Activated effector memory CD4-positive, alpha-beta T cell treated with Interleukin-2 at 50 U/mL for 16 hours (primary cell): ENCODE measurements at places on chromosomes 4 and X.

- DNase-seq: no peak
Measured at GRCh38 chr4:70844180-70844579, 4.5 kb upstream of the GRSF1 start.

DNA sequence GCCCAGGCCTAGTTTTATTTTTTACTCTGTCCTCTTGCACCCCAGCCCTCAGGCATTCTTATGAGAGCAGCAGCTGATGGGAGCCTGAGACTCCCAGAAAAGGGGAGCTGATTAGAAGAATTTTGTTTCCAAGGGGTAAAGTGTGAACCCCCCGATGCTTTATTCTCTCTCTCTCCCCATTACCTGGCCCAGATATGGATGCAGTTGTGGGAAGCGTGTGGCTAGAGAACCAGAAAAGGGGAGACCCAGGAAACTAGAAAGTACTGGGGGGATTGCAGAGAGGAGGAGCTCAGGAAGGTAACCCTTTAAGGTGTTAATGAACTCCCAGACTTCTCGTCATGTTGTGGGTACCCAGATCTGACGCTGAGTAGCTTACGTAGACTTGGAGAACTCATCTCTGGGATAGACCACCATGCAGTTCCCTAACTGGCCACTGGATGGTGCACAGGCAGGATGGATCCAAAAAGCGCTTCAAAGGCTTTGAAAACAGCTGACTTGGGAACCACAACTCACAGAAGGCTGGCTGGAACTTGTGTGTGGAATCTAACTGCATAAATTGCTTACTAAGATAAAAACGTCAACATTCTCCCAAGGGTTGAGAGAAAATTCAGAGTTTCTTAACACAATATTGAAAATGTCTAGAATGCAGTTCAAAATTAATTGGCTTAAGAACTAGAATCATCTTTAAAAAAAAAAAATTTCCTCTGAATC is 64.7 kb downstream of the TBC1D14 start:
- DNase-seq: peak; percentile 64

DNA sequence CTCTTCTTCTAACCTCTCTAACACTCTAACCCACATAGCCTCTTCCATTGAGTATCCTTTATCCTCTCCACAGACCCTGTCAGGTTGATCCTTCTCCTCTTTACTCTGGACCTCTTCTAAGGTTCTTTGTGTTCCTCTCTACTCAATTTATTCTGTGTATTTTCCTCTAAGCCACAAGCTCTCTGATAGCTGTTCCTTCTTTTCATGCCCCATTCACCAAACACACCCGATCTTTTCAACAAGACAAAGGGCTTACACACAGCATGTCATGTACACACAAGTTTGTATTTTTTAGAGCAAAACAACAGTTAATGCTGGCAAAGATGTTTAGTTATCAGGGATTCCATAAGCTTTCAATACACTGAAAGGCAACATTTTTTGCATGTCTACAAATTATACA is 1.9 kb downstream of the SPIN2B start:
- no peak for DNase-seq

DNA sequence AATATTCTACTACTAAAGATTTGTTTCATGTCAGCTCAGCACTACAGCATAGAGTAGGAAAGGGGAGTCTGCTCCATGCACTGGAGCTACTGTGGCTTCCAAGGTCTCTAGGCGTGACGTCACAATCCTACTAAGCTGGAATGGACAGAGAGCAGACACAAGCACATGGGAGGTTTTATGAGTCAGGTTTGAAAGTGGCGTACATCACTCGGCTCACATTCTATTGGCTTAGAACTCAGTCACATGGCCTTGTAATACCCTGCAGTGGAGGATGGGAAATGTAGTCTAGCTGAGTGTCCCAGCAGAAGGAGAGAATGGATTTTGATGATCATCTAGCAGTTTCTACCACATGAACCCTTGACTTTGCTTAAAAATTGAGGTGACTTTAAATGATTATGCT is 624.8 kb upstream of the ATOH1 start:
- no peak for DNase-seq

GRCh38 chr4:153223930-153224329 is 19.7 kb downstream of the TRIM2 start:
- DNase-seq: no peak

DNA sequence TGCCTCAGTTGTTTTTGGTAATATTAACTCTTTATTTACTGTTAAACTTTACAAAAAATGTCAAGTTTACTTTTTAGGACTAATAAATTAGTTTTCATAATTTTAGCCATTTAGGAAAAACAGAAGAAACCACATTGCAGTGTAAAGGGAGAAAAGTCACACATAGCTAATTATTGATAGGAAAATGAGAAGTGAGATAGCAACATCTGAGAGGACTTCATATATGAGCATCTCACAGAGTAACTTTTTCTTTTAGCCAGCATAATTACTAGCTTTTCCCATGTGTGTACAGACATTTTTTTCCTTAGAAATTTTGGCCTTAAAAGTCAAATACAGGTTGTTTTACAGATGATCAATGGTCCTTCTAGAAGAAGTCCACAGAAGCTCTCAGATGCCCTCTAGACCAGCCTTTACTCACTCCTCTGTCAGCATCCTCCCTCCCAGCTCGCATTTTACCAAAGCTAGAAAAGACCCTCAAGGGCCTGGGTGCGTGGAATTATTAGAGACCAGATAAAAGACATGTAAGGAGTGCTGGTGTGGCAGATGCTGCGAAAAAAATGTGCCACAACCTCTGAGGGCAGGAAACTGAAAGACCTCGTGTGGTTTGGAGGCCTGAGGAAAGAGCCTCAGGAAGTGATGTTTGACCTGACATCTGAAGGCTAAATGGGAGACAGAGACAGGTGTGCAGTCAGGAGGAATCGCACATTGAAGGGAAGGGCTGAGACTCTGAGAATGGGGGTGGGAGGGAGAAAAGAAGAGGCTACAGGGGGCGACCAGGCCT is 156.9 kb downstream of the CBR4 start:
- no peak for DNase-seq

DNA sequence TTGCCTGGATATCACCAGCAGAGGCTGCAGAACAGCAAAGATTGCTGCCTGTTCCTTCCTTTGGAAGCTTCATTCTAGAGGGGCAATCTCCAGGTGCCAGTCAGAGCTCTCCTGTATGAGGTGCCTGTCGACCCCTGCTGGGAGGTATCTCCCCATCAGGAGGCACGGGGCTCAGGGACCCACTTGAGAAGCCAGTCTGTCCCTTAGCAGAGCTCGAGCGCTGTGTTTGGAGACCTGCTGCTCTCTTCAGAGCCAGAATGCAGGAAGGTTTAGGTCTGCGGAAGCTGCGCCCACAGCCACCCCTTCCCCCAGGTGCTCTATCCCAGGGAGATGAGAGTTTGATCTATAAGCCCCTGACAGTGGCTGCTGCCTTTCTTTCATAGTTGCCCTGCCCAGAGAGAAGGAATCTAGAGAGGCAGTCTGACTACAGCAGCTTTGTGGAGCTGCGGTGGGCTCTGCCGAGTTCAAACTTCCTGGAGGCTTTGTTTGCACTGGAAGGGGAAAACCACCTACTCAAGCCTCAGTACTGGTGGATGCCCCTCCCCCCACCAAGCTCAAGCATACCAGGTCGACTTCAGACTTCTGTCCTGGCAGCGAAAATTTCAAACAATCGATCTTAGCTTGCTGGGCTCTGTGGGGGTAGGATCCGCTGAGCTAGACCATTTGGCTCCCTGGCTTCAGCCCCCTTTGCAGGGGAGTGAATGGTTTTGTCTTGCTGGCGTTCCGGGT is 57.9 kb downstream of the DKK2 start:
- no peak for DNase-seq

DNA sequence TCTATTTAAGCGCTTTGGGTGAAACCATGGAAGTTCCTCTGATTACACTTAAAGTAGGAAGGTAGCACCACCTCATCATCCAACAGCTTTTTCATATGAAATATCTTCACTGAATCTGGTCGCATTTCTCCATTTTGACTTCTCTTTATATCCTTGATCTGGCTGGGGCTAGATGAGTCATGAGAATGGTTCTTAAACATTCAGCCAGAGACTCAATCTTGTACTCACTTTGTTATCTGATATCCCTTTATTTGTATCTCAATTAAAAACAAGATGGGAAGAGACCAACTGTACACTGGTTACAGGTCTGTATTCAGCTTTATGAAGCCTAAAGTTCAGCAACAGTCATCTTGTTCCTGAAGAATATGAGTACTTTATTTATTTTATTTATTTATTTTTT is 84.9 kb downstream of the CBLL2 start:
- no peak for DNase-seq

DNA sequence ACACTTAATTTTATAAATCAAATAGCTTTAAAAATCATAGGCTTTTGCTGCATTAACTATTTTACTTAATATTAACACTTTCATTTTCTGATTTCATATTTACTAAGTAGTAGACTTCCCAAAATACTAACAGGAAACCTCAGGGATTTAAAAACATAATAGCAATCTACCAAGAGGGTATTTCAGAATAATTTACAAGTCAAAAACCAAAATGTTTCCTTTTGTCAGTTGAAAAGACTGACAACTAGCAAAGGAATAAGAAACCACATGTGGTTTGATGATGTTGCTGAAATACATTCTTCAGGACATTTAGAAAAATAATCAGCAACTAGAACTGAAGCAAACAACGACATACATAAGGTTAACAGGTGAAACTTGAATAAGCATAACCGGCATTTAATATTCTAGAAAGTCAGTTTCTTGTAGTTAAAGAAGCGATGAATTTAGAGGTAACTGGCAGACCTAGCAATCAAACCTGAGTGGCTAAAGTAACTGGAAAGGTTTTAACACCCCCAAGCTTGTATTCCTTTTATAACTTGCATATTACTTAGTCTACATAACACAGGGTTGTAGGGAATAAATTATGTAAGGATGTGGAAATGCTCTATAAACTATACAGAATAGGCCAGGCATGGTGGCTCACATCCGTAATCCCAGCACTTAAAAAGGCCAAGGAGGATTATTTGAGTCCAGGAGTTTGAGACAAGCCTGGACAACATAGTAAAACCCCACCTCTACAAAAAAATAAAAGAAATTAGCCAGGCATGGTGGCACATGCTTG is 40.0 kb downstream of the DHX15 start:
- no peak for DNase-seq

GRCh38 chr4:62053974-62054373 is 853.8 kb downstream of the ADGRL3 start:
- no peak for DNase-seq

- DNase-seq: peak; percentile 30
Measured at GRCh38 chr4:186104114-186104889, at the start of gene FAM149A. TSS of gene FAM149A (plus strand) at chr4:186104704.

- no peak for DNase-seq
Measured at GRCh38 chr4:189098932-189099696, 841.6 kb upstream of the FRG1 start.

DNA sequence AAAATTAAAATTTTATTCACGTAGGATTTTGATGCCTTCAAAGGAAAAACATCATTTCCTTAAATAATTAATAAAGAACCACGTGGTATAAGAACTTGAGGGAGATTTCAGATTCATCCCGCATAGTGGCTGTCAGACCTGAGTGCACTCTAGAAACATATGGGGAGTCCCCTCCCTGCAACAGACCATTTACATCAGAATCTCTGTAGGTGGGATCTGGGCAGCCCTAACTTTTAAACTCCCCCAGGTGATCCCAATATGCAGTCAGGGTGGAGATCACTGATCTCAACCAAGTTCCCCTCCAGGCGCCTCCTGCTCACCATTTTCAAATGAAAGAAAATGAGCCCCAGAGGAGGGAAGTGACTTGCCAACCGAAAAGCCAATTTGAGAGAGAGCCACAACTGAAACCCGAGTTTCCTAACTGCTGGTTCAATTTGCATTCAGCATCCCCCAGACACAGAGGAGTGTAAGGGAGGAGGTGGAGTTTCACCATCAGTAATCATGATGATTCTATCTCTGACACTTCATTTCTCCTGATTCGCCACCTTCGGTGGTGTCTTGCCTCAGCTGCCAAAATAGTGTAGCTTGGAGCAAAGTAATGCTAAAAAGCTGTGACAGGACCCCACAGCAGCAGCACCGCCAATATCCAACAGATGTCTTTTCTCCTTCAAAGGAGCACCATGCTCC is 11.4 kb downstream of the RNF150 start:
- DNase-seq: no peak

GRCh38 chr4:15021946-15022345 is 19.7 kb downstream of the CPEB2 start:
- DNase-seq: no peak

GRCh38 chrX:23434356-23434884 is 99.8 kb downstream of the PTCHD1 start:
- no peak for DNase-seq

DNA sequence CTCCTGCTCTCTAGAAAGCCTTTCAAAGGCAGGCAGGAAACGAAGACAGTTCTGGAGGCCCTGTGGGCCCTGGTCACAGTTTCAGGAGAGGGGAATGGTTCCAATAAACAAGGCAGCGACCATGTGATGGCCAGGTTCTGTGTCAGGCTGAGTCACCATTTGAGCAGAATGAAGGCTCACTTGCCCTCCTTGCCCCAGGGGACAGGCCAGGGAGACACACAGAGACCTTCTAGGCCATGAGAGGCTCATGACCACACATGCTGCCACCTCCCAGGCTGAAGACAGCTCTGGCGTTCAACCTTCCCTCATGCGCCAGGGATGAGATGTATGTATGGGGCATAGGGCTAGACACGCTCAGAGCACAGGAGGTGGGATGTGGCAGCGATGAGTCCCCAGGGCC is 22.9 kb upstream of the TRIM2 start:
- no peak for DNase-seq

DNA sequence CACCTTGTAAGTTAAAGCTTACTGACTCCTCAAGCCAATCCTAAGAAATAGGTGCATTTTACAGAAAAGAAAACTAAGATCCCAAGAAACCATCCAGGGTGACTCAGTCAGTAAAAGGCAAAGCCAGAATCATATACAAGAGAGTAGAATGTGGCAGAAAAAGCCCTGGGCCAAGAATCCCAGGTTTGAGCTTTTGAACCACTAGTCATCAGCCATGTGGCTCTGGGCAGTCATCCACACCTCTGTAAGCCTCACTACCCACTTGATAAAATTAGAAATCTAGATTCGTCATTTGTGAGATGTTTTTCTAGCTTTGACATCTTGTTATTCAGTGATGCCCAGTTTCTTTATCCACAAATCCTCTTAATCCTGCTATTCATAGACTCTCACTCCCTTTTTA is 122.2 kb upstream of the PDE5A start:
- DNase-seq: no peak

DNA sequence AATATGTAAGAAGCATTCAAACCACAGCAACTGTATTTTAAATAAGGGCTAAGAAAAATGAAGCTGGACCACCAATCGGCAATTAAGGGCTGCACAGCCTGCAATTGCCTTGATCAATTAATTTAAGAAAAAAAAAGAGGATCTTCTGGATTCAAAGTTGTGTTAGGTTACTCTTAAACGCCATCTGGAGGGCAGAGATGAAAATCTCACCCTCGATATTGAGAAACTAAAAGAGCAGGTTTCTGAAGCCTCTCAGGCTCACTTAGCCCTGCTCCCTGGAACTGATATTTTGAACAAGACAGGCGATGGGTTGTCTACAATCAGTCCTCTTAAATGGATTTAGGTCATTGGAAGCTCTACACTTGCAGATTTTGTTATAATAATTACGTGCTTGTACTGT is 579.4 kb downstream of the GRXCR1 start:
- no peak for DNase-seq
